ENCODE measurements at places on chromosomes 13 and 19. TPM values are rescaled to one million over a fixed set of nuclear protein-coding genes. Genes with fewer than 3 reads are reported as not detected.

- H3K4me3 ChIP-seq = no peak overlapping the region
- no peaks in the 10 kb centered on the region for H3K4me1 ChIP-seq
- no peak for DNase-seq
- H3K36me3 ChIP-seq = no peaks in the 10 kb centered on the region
- no peaks in the 10 kb centered on the region for H3K27me3 ChIP-seq
- H3K27ac ChIP-seq = no peak overlapping the region
Observed at GRCh38 chr13:97715763-97716162, 237.7 kb upstream of the IPO5 start.

- H3K4me3 ChIP-seq = no peak overlapping the region
- no peaks in the 10 kb centered on the region for H3K27me3 ChIP-seq
Observed at GRCh38 chr19:49151267-49152118, 3.7 kb downstream of the HRC start.

DNA sequence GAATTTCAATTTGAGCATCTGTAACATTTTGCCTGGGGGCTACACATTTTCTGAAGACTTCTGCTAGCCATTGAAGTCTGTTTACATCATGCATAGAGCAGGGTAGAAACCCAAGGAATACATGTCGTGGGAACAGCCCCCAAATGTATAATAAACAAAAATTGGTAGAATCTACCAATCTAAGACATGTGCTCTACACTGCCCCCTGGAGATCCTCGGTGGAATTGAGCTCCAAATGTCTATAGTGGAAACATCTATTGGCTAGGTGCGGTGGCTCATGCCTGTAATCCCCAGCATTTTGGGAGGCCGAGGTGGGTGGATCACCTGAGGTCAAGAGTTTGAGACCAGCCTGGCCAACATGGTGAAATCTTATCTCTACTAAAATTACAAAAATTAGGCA is 57.3 kb downstream of the MBD3L2B start:
- H3K4me3 ChIP-seq = no peak overlapping the region
- no peaks in the 10 kb centered on the region for H3K27me3 ChIP-seq
- H3K27ac ChIP-seq = no peak overlapping the region

DNA sequence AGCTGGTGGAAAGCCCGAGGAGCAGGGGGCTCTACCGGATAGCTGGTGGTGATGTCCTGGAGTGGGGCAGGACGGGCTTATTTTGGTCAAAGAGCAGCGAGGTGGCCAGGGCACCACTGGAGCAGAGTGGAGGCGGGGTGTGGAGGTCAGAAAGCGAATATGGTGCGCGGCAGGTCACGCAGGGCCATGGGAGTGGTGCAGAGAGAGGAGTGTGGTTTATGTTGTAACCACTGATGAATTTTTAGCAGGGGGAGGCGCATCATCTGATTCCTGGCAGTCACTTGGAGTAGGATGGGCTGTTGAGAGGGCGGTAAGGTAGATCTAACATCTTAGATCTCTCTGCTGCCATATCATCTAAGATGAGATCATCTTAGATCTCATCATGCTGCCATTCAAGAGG is 1.4 kb upstream of the ZNF414 start:
- H3K4me3 ChIP-seq = no peak overlapping the region
- DNase-seq = no peak
- H3K27me3 ChIP-seq = no peaks in the 10 kb centered on the region
- H3K4me1 ChIP-seq = no peaks in the 10 kb centered on the region
- no peak overlapping the region for H3K27ac ChIP-seq
- H3K36me3 ChIP-seq = no peaks in the 10 kb centered on the region

GRCh38 chr19:1396768-1397679 is 4.3 kb downstream of the GAMT start:
- DNase-seq = no peak
- H3K27ac ChIP-seq = no peak overlapping the region
- H3K4me1 ChIP-seq = no peaks in the 10 kb centered on the region
- H3K4me3 ChIP-seq = no peak overlapping the region
- no peaks in the 10 kb centered on the region for H3K27me3 ChIP-seq

DNA sequence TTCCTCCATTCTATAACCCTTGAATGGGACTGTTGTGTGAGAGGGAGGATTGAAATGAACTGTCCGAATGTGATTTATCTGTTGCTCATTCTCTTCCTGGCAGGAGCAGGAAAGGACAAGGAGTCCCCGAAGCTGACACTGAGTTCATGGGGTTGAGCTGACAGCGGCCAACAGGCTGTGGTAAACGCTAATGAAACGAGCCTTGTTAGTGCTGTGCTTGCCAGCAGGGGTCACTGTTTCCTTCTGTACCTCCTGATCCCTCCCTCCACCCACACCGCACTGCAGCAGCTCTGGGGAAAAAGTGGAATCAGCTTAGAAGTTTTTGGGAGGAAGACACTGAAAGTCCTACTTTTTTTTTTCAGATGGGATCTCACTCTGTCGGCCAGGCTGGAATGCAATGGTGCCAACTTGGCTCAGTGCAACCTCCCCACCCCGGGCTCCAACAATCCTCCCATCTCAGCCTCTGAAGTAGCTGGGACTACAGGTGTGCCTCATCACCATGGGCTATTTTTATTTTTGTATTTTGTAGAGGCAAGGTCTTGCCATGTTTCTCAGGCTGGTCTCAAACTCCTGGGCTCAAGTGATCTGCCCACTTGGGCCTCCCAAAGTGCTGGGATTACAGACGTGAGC is 6.7 kb upstream of the ZNF761 start:
- no peak overlapping the region for H3K27ac ChIP-seq
- H3K4me3 ChIP-seq = no peak overlapping the region
- peak; percentile 78 for DNase-seq

- peak; percentile 78 for DNase-seq
- H3K4me3 ChIP-seq = no peak overlapping the region
- H3K36me3 ChIP-seq = no peaks in the 10 kb centered on the region
Observed at GRCh38 chr13:24215732-24216131, 55.2 kb downstream of the SPATA13 start.

DNA sequence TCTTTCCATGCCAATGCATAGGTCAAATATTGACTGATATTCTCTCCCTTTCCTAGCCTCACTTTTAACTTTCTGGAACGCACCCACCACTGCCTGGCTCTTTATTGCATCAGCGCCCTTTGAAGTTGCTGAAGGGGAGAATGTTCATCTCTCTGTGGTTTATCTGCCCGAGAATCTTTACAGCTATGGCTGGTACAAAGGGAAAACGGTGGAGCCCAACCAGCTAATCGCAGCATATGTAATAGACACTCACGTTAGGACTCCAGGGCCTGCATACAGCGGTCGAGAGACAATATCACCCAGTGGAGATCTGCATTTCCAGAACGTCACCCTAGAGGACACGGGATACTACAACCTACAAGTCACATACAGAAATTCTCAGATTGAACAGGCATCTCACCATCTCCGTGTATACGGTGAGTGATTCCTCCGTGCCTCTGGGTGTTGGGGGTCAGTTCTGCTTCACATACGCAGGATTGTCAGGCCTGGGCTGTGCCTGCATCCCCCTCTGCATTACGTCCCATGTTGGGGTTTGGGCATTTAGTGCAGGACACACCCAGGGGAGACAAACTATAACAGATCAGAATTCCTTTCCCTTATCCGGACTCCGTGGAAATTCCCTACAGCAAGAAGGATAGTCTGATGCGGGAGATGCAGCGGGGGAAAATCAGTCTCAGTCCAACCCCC is 1.3 kb downstream of the CEACAM21 start:
- no peak overlapping the region for H3K27ac ChIP-seq
- no peaks in the 10 kb centered on the region for H3K36me3 ChIP-seq
- no peaks in the 10 kb centered on the region for H3K27me3 ChIP-seq
- H3K4me3 ChIP-seq = no peak overlapping the region
- no peak for DNase-seq
- no peaks in the 10 kb centered on the region for H3K4me1 ChIP-seq

DNA sequence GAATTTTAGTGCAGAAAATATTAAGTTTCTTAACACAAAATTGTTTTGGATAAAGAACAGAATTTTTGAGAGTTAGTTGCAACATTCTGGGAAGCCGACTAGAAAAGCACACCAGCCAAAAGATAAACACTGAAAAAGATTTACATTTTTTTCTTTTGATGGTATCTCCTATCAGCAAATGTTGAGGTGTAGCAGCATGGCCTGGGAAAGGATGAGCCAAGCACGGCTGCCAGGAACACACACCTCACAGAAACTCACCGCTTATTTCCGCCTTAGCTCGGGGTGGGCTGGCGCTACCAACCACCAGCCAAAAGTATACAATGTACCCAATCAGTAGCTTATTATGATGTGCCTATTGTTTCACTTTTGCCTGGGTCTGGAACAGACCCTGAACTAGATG is 134.7 kb downstream of the MIPEP start:
- H3K4me3 ChIP-seq = no peak overlapping the region
- no peaks in the 10 kb centered on the region for H3K36me3 ChIP-seq
- no peaks in the 10 kb centered on the region for H3K27me3 ChIP-seq
- H3K4me1 ChIP-seq = no peaks in the 10 kb centered on the region
- no peak for DNase-seq

DNA sequence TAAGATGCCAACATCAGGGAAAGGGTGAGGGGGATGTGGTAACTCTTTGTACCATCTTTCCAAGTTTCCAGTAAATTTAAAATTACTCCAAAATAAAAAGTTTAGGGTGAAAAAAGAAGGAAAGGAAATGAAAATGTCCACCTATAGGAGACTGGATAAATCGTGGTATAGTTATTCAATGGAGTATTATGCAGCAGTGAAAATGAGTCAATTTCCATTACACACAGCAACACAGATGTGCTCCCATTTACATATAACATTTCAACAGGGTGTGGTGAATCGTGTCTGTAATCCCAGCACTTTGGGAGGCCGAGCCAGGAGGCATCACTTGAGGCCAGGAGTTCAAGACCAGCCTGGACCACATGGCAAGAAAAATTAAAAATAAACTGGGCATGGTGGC is 7.4 kb upstream of the ZNF541 start:
- H3K27me3 ChIP-seq = no peaks in the 10 kb centered on the region
- no peak overlapping the region for H3K4me3 ChIP-seq
- no peak for DNase-seq
- H3K36me3 ChIP-seq = no peaks in the 10 kb centered on the region
- H3K4me1 ChIP-seq = no peaks in the 10 kb centered on the region

GRCh38 chr13:112220296-112220875 is 153.4 kb downstream of the SOX1 start:
- H3K4me3 ChIP-seq = no peak overlapping the region
- DNase-seq = no peak
- no peaks in the 10 kb centered on the region for H3K4me1 ChIP-seq

- H3K27ac ChIP-seq = peak overlapping the region; percentile 66
- H3K27me3 ChIP-seq = no peaks in the 10 kb centered on the region
- peaks cover 29% of the 10 kb centered on the region for H3K4me1 ChIP-seq
- DNase-seq = peak; percentile 78
Observed at GRCh38 chr19:934865-935479, 9.1 kb downstream of the ARID3A start.

DNA sequence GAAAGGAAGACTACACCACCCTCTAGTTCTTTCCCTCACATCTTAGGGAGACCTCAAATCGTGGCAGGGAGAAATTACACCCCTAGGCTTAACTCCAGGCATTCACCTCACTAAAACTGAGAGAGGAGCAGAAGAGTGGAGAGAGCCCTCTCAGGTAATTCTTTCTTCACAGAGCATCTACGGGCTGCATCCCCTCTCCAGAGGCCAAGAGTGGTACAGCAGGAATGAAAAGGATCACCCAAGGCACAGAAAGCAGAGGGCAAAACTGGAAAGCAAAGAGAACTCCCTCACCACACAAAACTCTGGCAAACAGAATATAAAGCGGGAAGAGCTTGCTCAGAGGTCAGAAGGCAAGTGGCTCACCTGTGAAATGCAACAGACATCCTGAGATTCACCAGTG is 661.2 kb downstream of the TBC1D4 start:
- no peak for DNase-seq
- no peak overlapping the region for H3K4me3 ChIP-seq
- no peaks in the 10 kb centered on the region for H3K4me1 ChIP-seq
- no peak overlapping the region for H3K27ac ChIP-seq
- no peaks in the 10 kb centered on the region for H3K36me3 ChIP-seq

DNA sequence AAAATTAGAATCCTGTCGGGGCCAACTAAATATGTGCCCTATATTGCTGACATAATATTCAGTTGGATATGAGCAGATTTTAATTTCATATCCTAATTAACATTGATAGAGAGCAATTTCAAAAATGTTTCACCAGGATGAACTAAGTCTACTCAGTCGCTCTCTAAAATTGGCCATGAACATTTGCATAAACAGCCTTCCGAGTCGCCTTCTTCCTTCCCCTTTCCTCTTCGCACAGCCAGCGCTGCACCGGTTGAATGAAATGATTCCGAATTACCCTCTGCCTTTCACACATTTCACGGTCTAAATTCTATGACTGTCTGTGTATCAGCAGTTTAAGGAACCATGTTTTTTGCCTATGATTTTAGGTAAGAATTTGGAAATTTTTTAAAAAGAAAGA is 413.7 kb downstream of the LIG4 start:
- H3K4me1 ChIP-seq = no peaks in the 10 kb centered on the region
- no peak overlapping the region for H3K4me3 ChIP-seq
- DNase-seq = no peak
- H3K36me3 ChIP-seq = no peaks in the 10 kb centered on the region
- H3K27ac ChIP-seq = no peak overlapping the region
- H3K27me3 ChIP-seq = no peaks in the 10 kb centered on the region

DNA sequence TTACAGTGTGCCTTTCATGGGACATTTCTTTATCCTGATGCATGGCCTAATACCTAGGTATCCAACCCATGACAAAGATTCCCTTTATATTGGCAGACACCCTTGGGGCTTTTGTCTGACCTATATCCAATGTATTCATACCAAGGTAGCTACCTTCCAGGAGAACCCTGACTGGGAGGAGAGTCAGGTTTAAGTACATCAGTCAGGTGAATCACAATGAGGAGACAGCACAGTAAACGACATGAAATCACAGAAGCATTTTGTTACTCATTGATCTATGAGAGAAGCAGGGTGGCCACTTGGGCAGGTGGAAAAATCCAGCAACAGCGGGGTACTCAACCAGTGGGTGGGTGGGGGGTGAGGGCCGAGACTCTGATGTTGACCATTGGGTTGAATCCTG is 527.4 kb upstream of the ATXN8OS start:
- H3K36me3 ChIP-seq = no peaks in the 10 kb centered on the region
- H3K27ac ChIP-seq = no peak overlapping the region
- H3K4me1 ChIP-seq = no peaks in the 10 kb centered on the region
- H3K27me3 ChIP-seq = no peaks in the 10 kb centered on the region

- DNase-seq = no peak
- no peaks in the 10 kb centered on the region for H3K36me3 ChIP-seq
- H3K4me3 ChIP-seq = no peak overlapping the region
- no peaks in the 10 kb centered on the region for H3K4me1 ChIP-seq
- peaks cover 7% of the 10 kb centered on the region for H3K27me3 ChIP-seq
Observed at GRCh38 chr19:39796000-39796498, 17.4 kb downstream of the LEUTX start.

Gene TMEM238
- 2.3 TPM for total RNA-seq

Gene RETN
- not detected for total RNA-seq

Gene CHST8
- total RNA-seq = not detected

Gene SELENOV
- total RNA-seq = not detected

Gene KANK3
- 30.7 TPM for total RNA-seq

Gene FGF9
- total RNA-seq = 30.7 TPM

Gene COL4A2
- total RNA-seq = 366 TPM

Gene TMEM59L
- total RNA-seq = 0.26 TPM

Measured in uterus (tissue), 4 donors.